ENCODE measurements at places on chromosomes 11 and 22.

DNA sequence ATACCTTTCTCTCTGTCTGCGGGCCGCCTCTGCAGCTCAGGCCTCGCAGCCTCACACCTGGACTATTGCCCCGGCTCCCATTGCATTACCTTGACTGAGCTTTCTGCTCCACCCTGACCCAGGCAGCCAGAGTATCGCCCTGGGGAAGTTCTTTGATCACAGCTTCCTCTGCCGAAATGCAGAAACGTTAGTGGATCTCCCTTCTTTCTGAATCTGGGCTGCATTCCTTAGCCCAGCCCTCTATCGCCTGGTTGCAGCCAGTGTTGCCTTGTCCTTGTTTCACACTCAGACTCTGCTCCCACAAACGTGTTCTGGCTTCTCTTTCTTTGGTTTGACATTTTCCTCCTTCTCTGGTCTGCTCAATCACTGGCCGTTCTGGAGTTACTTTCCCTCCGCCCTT is 195.7 kb downstream of the ADAMTS15 start:
- DNase-seq = no peak

- DNase-seq = peak; percentile 27
These were observed 7.5 kb upstream of the CSTF3 start for GRCh38 chr11:33168709-33169200.

DNA sequence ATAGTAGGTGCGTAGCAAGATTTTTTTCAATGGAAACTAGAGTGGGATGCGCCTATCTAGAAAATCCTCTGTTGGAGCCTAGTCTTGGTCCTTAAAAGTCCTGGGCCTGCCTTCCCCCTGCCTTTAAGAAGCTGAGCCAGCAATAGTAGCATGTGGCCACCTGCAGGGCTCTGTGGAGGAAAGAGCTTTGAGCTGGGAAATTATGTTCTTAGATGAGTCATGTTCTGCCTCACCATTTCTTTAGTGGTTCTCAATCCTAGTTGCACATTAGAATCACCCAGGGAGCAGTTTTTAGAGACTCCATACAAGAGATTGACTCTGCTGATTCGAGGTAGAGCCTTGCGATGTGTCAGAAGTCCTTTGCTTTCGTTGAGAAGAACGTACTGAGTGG is 133.5 kb downstream of the COMMD9 start:
- DNase-seq = no peak

DNA sequence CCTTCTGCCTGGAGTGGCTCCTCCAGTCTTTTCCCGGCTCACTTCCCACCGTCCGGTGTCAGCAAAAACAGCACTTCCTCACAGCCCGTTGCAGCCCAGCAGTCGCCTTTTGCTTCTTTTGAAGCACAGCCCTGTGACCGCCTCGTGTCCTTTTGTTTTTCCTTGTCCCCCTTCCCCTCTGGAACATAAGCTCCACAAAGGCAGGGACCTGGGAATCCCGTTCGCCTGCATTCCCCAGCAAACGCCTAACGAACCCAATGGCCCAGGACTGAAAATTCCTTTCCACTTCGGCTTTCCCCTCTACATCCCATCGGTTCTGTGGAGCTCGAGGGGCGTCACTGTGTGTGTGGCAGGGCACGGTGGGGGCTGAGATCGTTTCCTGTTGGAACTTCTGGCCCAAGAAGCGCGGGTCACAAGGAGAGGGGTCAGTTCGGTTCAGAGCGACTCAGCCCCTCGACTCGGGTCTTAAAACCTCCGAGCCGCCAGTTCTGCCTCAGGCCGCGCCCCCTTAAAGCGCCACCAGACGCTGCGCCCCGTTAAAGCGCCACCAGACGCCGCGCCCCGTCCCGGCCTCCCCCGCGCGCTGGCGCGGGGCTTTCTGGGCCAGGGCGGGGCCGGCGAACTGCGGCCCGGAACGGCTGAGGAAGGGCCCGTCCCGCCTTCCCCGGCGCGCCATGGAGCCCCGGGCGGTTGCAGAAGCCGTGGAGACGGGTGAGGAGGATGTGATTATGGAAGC is 841 bp downstream of the RIC8A start:
- peak; percentile 71 for DNase-seq
